ENCODE measurements at places on chromosomes 2 and 18.
A peak's percentile ranks its signal among the peaks of the same experiment; 100 is the strongest.

DNA sequence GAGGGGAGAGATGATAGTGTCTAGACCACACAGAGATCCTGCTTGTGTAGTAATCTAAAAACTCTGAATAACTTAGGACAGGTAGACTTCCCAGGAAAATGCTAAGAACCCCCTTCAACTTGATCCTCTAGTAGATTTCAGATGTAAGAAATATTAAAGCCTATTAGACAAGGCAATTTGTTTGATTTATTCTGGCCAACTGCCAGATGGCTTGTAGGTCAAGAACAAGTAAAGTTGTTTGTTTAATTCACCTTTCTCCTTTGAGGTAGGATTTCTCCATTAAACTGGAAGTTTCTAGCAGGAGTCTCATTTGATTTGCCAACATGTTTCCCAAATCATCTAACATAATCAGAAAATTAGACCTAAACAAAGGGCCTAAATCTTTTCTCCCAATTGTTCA lies 48.6 kb downstream of the SH3RF3 start:
- DNase-seq, result no peak

DNA sequence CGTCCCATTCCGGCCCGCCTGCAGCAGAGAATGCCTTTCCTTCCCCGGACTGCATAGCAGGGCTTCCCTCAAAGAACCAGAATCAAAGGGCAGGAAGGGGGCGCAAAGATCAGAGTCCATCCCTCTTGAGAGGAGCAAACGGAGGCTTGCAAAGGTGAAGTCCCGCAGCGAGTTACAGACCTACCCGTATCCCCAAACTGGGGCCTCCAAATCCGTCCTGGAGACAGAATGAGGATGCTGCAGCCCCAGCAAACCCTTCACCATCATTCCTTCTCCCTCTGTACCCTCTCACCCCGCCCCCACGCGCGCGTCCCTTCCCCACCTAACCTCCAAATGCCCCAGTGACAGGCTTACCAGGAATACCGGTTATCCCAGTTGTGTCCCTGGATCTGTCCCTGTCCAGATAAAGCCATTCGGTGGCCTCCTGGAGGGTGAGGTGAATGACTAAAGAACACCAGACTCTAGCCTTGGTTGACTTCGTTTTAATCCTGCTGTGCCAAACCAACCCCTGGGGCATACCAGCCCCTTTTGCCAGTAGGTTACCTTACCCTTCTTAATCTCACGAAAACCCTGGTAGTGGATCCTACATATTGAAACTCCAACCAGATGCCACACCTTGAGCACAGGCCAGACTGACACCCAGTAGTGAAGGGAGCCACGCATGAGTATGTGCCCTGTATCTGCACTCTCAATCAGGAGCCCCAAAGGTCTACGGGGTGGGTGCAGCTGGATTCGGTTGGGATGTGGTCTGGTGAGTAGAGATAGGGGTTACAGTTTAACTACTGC lies 961 bp upstream of the SLC40A1 start:
- no peak for DNase-seq

DNA sequence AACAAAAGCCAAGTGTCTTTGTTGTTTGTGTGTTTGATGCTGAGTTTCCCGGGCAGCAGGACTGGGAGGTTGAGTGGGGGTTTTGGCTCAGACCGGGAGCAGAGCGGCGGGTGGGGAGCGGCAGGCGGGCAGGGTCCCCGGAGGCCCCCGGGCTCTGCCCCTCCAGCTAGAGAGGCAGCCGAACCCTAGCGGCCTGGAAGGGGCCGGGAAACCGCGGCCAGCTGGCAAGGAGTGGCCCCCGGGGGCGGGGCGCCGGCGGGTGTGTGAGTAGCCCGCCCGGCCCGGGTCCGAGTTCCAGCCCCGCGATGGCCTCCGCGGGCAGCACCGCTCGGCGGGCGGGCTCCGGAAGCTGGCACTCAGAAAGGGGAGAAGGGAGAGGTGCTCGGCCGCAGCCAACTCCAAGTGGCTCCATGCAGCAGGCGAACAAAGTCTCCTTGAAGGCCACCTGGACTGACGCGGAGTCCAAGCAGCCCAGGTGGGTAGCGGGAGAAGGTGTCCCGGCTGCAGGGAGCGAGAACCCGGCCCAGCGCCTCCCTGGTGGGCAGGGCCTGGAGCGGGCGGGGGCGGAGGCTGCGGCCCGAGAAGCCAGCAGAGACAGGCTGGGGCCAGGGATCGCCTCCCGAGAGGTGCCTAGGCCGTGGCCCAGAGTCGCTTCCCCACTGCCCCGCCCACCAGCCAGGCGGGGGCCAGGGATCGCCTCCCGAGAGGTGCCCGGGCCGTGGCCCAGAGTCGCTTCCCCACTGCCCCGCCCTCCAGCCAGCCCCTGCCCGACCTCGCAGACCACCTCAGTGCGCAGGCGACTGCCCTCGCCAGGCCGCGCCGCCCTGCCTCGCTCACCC lies at the start of gene ANKRD53:
TSS of gene ANKRD53 (plus strand) at position 290 of the 839 bp plus-strand sequence. CDS start at position 306, 16 bp downstream.
- no peak for DNase-seq

DNA sequence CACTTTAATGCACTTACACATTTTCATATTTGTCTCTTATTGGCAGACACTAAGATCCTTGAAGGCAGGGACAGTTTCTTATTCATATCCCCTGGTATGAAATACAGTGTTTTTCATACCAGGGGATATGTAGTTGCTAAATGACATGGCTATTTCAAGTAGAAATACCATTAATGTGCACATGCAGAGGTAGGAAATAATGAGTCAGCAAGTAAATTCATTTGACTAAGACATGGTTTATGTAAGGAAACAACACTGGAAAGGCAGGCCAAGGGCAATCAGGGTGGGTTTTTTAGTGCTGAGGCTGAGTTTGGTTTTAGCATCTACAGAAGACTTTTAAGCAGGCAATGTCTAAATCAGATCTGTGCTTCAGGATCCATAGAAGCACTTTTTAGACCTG lies 155.9 kb downstream of the WDPCP start:
- no peak for DNase-seq

DNA sequence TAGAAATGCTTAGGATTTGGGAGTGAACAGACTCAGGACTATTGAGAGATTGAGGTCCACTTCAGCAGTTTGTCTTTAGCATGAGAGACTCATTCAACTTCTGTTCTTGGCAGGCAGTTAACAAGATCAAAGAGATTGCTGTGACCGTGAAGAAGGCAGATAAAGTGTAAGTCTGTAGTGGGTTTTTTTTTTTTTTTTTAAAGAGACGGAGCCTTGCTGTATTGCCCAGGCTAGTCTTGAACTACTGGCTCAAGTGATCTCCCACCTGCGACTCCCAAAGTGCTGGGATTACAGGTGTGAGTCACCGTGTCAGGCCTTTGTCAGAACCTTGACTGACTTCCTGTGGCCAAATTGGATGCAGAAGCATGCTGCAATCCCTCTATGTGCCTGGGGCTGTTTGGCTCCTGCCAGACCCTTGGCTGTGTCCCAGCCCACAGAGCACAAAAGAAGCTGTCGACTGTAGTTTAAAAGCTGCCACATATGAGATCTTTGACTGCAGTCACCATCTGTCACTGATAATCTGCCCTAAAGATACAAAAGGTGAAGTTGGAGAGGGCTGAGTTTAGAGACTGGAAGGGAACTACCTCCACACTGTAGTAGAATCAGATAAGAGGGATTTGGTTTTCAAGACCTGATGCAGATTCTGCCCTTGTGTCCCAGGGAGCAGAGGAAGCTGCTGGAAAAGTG lies 9.9 kb downstream of the CCT7 start:
- no peak for DNase-seq

DNA sequence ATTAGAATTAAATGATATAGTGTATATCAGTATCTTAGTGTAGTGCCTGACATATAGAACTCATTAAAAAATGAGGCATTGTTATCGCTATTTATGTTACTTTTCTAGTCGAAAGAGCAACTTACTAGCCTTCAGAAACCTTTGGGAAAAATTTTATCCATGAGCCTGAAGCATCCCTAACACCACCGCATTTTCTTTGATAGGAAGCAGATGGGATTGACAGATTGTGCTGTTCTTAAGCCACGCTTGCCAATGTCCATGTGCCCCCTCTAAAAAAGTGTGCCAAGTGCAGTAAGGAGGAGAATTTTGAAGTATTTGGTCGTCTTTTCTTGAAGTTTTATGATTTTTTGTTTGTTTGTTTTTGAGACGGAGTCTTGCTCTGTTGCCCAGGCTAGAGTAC lies 29.1 kb downstream of the PPM1B start:
- no peak for DNase-seq

DNA sequence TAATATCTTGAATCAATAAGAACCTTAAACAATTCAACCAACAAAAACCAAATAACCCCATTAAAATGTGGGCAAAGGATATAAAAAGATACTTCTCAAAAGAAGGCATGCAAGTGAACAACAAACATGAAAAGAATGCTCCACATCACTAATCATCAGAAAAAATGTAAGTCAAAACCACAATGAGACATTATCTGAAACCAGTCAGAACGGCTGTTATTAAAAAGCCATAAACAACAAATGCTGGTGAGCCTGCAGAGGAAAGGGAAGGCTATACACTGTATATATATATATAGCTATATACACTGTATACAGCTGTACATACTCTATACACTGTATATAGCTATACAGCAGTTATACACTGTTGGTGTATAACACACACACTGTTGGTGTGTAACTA lies 47.8 kb upstream of the GALNT13 start:
- DNase-seq, result no peak

- DNase-seq, result no peak
These were observed 909.6 kb downstream of the DSC3 start for GRCh38 chr18:30132959-30133358.

- DNase-seq, result no peak
These were observed 906 bp downstream of the IKZF2 start for GRCh38 chr2:213150315-213151097.

GRCh38 chr2:86078774-86079545 lies 26.7 kb downstream of the POLR1A start:
- peak; percentile 69 for DNase-seq

DNA sequence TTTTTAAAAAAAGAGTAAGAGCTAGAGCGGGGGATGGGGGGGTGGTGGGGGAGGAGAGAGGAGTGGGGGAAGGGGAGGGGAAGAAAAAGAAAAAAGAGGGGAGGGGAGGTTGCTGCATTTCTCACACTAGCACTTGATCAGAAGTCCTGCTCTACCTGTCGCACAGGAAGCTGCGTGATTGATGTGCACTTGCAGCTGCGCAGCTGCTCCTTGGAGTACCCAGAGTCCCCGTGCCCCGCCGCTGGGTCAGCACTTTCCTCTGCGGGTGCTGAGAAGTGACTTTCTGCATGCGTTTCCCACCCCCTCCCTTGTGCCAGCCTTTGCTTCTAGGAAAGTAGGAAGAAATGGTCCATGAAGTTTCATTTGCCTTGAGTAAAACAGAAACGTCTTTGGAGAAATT lies 297.3 kb downstream of the ETAA1 start:
- no peak for DNase-seq

DNA sequence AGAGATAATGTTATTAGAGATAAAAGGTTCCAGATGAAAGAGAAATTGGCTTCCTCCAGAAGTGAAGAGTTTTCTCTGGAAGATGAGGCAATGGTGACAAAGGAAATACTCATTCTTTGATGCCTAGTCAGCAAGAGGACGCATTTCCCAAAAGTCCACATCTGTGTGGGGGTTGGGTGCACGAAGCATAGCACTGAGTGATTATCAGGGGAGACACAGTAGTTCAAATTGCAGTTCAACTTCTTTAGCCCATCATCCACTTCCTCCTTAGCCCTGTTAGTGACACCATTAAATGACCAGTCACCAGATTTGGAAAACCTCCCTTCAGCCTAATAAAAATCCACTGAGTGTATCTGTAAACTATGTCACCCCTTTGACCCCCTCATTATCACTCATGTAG lies 80.9 kb upstream of the PHLPP1 start:
- no peak for DNase-seq

- no peak for DNase-seq
These were observed 92.0 kb upstream of the SNTG2 start for GRCh38 chr2:858646-859045.

DNA sequence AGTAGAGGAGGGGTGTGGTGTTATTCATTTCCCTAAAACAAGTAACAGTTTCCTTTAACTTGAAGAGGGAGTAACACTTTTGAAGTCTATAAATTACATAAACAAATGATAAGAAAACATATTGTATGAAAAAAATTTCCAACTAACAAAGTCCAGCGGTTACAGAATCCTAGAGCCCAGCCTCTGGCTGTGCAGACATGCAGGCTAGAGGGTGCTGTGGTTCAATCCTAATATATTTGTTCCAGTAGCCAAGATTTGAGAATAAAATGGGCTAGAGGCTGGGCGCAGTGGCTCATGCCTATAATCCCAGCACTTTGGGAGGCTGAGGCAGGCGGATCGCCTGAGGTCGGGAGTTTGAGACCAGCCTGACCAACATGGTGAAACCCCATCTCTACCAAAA lies 56.9 kb downstream of the WDR75 start:
- peak; percentile 9 for DNase-seq

DNA sequence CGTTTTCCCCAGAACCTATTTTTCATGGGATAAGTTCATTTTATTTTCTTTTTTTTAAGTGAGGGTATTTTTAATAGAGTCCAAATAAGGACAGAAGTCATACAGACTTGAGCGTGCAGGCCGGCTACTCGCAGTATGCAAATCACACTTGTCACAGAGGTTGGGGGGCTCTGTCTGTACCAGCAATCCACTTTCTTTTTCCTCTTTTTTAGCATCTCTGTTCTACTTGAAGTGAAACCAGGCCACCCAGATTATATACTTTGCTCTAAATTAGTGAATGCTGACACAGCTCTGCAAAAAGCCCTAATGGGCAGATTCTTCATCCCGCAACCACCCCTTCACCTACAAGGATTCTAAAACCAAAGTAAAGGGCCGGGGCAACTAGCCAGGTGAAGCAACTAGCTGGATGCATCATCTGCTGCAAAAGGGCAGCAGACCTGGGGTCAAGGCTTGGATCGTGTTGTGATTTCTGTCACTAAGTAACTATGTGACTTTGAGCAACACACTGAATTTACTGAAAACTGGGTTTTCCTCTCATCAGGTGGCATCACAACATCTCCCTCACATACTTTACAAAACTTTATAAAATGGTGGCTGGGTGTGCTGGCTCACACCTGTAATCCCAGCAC lies 18.4 kb downstream of the KDSR start:
- DNase-seq, result no peak

DNA sequence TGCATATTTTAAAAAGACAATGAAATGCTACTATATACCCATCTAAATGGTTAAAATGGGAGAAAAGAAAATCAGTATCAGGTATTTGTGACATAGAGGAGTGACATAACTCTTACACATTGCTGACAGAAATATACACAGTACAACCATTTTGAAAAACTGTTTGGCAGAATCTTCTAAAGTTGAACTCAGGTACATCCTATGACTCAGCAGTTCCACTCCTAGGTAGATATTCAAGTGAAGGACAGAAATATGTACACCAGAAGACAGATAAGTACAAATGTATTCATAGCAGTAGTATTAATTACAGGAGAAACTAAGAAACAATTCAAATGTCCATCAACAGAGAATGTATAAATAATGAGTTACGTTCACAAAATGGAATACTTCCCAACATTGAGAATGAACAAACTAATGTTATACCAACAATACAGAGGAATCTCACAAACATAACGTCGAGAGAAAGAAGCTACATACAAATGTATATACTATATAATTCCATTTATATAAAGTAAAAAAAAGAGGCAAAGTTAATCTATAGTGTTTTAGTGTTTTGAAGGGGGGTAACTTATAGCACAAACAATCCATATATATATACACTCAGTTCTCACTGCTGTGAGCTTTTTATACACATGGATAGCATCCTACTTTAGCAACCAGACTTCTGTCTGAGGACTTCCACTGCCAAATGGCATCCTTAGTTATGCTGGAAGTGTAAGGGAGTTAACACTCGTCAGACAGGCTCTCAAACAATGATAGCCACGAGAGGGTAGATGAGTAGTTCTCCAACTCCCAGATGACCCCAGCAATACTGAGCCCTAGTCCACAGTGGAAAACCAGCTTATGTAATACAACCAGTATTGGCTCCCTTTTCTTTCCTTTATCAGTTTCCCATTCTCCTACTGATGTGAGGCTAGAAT lies 172.5 kb downstream of the NBAS start:
- DNase-seq, result no peak
